ENCODE measurements at places on chromosomes 3 and 15.

DNA sequence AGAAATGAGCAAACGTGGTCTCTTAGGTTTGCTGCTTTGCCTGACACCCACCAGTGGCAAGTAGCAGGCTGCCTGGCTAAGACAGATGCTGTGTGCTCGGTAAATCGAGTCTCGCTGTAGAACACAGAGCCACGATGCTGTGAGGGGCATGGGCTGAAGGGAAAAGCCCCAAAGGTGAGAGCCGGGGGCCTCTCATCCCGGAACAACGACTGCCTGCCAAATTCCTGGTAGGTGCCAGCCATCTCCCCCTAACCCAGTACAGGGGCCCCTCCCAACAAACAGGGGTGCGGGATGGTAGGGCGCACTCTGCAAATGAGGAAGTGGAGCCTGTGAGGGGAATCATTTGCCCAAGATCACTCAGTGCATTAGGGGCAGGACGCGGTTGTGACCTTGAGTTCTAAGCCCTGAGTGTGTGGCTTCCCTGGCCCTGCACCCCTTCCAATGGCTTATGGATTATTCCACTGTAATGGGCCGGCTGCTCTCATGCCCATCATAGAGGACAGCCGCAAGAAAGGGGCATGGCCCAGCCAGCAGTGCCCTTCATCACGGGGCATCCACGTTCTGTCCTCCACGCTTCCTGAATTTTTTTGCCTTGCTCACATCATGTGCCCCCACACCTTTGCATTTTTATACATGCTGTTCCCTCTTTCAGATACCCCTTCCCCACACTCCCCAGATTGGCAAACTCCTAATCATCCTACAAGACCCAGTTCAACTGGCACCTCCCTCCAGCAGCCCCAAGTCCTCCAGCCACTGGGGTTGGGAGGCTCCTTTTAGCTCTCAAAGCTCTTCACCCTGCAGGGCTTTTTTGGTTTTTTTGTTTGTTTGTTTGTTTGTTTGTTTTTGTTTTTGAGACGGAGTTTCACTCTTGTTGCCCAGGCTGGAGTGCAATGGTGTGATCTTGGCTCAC lies 125.4 kb downstream of the NUP210 start:
- no peak for DNase-seq

DNA sequence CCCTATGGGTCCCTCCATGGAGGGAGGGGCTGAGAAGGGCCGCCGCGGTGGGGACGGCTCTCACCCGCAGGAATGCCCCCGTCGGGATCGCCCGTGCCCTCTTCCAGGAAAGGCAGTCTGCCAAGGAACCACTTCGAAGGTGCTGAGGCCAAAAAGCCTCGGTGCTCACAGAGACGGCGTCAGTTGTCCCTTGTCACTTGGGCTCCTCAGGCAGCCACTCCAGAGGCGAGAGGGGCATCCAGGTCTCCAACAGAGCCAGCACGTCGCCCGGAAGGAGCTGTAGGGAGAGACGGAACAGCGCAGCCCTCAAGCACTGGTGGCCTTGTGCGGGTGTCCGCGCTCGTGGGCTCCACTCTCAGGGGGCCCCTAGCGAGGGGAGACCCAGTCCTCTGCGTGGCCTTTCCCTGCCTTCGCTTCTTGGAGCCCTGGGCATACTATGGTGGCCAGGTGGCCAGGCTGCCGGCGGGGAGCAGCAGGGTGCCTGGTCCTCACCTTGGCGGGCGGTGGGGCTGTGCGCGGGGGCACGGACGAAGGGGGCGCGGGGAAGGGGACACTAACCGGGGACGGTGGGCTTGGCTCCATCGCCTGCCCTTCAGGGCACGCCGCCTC lies 994 bp downstream of the MESP1 start:
- DNase-seq: no peak

- peak; percentile 90 for DNase-seq
Observed at GRCh38 chr3:52231502-52232278, 6.2 kb upstream of the TLR9 start.

GRCh38 chr3:135503760-135504686 lies 461.5 kb upstream of the PPP2R3A start:
- DNase-seq: peak; percentile 68

- DNase-seq: no peak
Observed at GRCh38 chr3:73141525-73141924, 80.1 kb downstream of the EBLN2 start.
